ENCODE measurements at places on chromosomes 11 and 22.

DNA sequence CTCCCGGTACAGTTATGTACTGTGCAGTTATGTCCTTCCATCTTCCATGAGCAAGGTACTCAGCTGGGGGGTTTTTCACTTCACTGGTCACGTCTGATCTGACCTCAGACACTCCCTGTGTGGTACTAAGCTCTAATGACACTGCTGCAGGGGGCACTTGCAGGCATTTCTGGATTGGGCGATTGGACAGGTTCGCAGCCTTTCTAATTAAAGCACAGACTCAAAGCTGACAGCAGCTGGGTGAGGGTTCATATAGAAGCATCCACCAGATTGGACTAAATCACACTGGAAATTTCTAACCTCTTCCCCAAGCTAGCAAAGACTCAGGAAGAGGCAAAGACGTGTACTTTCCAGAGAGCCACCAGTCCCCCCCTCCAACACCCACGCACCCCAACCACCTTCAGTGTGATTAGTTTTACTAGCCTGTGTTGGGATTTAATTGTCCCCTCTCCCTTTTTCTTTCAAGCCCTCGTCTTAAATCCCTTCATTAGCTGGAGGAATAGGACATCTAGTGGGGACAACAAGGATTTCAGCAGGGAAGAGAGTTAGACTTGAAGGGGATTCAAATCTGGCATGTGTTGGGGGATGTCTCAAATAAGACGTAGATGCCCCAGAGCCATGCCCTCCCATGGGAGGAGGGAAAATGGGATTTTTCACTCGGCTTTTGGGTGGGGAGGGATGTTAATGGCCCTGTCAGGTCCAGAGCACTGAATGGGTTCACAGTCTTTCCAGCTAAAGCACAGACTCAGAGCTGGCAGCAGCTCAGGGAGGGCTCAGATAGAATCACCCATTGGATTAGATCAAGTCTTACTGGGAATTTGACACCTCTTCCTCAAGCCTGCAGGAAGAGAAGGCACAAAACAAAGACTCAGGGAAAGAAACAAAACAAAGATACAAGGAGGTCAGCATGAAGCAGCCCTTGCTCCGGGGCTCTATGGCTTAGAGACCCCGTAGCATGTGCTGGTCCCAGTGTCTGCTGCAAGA is 10.9 kb downstream of the INS start:
- DNase-seq = no peak

- DNase-seq = no peak
Measured at GRCh38 chr11:124611064-124611463, at the start of gene PANX3. TSS of gene PANX3 (plus strand) at chr11:124611428. CDS start at chr11:124611557, 129 bp downstream.

DNA sequence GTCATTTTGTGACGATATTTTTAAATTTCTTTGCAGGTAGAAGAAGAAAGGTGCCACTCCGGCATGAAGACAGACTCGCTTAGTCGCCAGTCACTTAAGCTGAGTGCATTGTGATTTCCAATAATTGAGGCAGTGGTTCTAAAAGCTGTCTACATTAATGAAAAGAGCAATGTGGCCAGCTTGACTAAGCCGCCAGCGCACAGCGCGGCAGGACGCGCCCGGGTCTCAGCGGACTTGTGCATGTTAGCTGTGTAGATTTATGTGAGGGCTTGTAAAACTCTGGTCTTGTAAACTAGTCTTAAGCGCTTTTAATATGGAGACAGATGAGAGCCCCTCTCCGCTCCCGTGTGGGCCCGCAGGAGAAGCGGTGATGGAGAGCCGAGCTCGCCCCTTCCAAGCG is 5.6 kb downstream of the DGCR8 start:
- DNase-seq = no peak

- no peak for DNase-seq
Measured at GRCh38 chr11:20760811-20761210, 91.4 kb downstream of the NELL1 start.

DNA sequence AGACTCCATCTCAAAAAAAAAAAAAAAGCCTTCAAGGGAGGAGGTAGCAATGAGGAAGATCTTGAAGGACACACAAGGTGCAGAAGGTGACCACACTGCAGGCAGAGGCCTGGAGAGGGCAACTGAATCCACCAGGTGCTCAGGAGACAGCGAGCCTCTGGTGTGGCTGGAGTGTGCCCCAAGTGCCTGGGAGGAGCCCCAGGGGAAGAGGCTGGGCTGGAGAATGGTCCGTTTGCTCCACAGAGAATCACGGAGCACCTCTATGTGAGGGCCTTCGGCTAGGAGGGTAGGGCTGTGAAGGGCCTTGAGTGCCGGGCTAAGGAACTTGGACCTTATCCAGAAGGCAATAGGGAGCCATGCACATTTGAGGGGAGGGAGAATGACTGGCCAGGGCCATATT is 50.3 kb downstream of the ARRB1 start:
- no peak for DNase-seq

DNA sequence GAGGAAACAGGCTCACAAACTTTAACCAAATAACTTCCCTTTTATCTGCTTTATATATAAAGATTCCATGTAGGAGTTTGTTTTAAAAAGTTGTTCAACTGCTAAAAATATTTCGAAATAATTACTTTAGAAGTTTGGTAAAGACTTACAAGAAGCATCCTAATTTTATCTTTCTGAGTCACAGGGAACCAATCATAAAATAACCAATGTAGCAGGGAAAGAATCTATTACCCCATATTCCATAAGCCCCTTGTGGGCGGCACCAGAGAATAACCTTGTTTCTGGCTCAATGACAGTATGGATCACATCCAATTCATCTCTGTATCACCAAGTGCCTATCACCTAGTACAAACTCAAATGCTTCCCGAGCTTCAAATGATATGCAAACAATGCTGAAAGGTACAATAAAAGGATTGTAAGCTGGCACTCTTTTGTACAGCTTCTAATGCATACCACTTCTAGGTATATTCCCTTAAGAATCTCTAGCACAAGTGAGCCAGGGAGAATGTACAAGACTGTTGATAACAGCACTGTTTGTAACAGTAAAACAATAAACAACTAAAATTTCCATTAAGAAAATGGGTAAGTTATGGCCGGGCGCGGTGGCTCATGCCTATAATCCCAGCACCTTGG is 158.4 kb downstream of the ATG16L2 start:
- DNase-seq = no peak

DNA sequence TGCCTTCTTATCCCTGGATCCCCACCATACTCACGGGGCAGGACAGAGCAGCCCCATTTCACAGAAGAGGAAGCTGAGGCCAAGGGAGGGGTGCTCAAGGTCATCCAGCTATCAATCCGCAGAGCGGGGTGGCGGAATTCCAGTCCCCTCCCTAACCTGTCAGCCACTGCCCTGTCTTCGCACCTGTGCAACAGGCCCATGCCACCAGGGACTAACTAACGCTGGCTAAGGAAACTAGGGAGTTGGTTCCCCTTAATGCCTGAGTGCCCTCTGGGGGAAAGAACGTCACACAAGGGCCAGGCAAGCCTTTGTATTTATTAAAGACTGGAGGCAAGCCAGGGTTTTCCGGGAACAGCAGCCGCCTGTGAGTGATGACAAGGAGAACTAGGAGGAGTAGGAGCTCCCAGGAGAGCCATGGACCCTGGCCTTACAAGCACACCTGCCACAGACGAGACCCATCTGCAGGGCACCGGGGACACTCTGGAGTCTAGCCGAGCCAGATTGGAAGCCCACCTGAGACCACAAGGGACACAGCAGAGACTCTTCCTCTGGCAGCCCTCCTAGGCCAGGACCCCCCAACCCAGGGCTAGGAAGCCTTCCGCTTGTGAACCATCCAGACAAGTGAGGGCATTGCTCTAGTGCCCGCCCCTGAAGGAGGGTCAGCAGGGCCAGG is 64.4 kb downstream of the MYH9 start:
- DNase-seq = peak; percentile 41

DNA sequence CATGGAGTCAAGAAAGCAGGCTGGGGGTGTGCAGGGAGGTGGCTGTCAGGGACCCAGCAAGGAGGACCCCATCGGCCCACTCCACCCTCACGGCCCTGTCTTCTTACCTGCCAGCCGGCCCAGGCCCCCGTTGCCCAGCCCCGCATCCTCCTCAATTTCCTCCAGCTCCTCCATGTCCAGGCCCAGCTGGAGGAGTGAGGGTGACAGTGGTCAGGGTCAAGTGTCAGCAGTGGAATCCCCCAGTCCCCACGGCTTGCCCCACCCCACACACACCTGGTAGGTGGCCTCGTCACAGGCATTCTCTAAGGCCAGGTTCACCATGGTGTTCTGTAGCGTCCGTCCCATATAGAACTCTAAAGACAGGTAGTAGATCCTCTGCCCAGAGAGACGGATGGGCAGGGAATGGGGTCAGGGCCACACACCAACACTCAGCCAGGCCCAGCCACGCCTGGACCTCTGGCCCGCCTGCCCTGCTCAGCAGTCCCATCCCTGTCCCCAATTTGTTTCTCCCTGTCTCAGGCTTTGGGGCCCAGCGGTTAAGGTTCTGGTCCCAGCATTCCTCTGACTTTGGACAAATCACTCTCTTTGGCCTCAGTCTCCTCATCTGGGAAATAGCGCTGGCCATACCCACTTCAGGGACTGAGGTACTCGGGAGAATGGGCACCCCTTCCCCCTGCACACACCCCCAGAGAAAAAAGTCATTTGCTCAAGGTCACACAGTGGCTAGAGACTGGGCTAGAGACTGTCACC is 1.3 kb downstream of the PYGM start:
- DNase-seq = no peak

- DNase-seq = no peak
Measured at GRCh38 chr22:40484906-40485669, 114.7 kb downstream of the SGSM3 start.

- no peak for DNase-seq
Measured at GRCh38 chr11:118338637-118339061, 3.9 kb downstream of the CD3D start.

GRCh38 chr22:49462795-49463194 is 364.9 kb downstream of the BRD1 start:
- no peak for DNase-seq

DNA sequence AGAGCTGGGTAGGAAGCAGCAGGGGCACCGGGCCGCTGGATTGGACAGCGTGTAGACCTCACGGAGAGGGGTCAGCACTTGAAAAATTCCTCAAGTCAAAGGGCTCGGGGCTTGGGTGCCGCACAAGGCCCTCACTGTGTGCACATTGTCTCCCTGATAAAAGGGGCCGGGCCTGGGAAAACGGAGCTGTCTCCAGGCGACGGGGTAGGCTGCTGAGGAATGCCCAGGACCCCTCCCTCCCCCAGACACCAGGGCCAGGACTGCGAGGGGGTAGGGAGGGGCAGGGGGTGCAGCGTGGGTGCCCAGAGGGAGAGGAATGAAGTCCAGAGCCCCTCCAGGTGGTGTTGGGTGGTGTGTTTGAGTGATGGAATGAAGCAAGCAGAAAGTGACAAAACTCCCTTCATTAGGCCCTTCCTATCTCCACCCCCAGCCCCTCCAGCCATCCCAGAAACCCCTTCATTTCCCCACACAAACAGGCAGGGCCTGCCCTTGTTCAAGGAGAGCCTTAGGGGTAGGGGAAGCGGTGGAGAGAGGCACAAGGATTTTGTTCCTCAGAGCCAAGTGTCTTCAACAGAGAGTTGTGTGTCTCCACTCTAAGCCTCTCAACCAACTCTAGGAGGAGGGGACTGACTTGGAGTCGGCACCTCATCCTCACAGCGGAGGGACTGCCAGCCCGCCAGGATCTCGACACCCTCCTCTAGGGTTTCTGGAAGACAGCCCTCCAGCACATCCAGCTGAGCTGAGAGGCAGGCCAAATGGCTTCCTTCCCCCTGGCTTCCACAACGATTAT is 63.9 kb downstream of the SYN3 start:
- DNase-seq = no peak

DNA sequence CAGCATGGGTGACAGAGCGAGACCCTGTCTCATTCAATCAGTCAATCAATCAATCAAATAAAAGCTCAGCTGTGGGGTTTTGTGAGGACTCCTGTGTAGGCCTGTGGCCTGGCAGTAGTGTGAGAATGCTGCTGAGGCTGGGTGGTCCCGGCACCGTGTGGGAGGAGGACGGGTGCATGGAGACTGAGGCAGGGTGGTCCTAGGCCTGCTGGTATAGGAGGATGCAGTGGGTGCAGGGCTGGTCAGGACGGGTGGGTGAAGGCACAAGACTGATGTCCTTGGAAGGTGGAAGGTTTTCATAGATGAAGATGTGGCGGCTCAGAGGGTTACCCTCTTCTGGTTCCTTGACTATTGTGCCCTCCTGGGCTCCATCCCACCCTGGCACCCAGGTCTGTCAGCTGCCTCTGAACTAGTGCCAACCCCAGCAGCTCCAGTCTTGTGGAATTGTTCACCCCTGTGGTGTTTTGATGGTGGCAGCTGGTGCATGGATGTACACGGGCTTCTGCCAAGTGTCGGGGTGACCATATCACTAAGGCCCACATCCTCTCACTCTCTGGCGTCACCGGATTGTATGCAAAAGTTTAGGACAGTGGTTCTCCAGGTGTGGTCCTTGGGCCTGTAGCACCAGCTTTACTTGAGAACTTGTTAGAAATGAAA is 23.7 kb downstream of the TANGO2 start:
- DNase-seq = no peak

DNA sequence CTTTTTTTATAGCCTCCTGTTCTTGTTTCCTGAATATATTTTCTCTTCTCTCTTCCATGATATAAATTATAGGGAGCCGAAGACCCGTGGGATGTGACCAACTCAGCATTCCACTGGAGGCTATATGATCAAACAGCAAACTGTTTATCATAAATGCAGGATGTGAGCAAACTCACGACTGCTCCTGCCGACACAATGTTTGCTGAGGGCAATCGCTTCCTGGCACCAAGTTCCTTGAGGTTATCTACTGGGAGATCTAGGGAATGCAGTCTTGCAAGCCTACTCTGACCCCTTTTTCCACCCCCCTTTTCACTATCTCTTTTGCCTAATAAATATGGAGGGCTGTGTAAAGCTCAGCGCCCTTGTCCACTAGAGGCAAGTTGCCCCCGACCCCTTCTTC is 13.5 kb upstream of the PLAAT4 start:
- DNase-seq = no peak

GRCh38 chr11:9895006-9895405 is 231.1 kb downstream of the SWAP70 start:
- no peak for DNase-seq

GRCh38 chr11:47399860-47400767 is 8.3 kb upstream of the SLC39A13 start:
- no peak for DNase-seq

- no peak for DNase-seq
Measured at GRCh38 chr11:121590772-121591404, 138.1 kb upstream of the SORL1-AS1 start.

DNA sequence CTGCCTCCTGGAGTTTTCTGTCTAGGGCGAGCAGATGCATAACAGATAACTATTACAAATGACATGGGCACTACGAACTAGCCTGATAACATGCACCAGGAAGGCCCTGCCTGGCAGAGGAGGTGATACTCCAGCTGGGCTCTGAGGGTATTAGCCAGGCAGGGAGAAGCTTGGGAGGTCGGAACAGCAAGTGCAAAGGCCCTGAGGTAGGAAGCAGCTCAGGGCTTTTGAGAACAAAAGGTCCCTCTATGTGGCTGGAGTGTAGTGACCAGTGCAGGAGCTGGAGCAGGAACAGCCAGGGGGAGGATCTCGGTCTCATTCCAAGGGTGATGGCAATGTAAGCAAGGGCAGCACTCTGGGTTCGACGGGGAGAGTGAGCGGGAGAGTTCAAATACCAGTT is 61.6 kb upstream of the TCF20 start:
- no peak for DNase-seq

GRCh38 chr22:20282901-20283673 is 15.0 kb upstream of the RTN4R start:
- no peak for DNase-seq

GRCh38 chr11:117074119-117074518 is 24.1 kb downstream of the SIK3 start:
- no peak for DNase-seq

- no peak for DNase-seq
Measured at GRCh38 chr22:45689211-45689610, 17.6 kb downstream of the ATXN10 start.

GRCh38 chr11:11513422-11513821 is 108.4 kb downstream of the GALNT18 start:
- no peak for DNase-seq

All from DMS153 (cell line).